ENCODE measurements at places on chromosomes 12 and 14.

DNA sequence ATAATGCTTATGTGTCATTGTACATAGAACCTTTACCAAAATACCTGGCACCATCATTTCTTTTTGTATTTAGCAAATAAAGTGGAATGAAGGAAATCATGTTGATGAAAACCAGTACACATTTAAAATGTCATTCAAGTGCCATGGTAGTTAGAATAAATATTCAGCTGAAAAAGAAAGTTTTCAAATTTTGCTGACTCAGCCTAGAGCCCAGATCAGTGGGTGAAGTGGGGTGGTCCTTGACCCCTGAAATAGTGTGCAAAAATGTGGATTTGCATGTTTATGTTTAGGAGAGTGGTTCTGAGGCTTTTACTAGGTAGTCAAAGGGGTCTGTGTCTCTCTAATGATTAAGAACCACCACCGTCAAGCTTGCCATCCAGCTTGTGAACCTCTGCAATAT, 418.7 kb downstream of the ETNK1 start:
- DNase-seq: no peak

DNA sequence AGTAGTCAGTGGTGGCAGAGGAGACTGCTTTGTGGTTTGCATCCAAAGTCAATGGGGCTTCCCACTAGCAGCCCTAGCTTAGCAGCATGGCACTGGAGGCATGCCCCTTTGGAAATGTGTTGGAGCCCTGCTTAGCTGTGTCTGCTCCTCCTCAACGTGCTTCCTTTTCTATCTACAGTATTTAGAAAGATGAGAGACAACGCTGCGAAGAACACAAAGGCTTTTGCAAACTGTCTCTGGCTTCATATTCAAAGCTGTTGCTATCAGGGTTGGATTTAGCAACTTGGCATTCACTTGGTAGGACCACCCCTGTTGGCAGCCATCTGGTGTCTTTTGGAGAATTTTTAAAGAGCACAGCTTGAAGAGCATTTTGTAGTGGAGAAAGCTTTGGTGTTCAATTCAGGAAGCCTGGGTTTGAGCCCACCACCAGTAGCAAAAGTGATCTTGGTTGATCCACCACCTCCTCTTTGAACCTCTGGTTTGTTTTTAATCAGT, 82.1 kb upstream of the CCDC196 start:
- DNase-seq: no peak

DNA sequence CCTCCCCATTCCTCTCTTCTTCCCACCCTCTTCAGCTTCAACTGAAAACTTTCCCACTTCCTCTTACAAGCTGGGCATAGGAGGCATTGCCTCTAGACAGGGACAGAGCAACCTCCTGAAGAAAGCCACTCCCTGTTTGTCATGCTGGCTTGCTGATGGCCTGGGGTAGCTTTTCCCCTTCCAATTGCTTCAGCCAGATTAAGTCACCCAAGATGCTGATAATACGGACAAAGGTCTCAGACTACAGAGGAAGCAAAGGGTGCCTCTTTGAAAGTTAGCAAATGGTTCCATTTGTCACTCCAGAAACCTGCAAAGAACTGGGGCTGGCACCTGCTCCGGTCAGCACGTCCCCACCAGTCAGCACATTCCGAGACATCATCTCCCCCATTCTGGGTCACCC, 6.0 kb downstream of the KRT2 start:
- DNase-seq: no peak

- peak; percentile 27 for DNase-seq
Observed at GRCh38 chr14:99872786-99873440, 79.7 kb downstream of the EML1 start.

GRCh38 chr14:94538070-94538740, 23.0 kb upstream of the SERPINA4 start:
- DNase-seq: peak; percentile 12

- no peak for DNase-seq
Observed at GRCh38 chr12:94111302-94111701, 37.1 kb upstream of the PLXNC1 start.

DNA sequence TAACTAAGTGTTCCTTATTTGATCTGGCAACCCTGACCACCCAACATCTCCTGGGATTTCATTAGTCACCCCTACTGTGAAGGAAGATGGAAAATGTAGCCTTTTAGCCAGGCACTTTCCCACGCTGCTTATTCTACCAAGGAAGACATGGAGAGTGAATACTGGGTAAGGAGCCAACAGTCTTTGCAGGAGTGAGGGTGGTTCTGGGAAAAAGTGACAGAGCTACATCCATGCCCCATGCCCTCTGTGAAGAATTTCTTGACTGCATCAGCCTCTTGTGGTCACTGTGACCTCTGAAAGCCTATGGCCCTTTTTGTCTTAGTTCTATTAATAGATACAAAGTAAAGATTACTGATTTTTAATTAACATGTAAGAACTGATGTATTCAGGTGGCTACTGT, 196.0 kb upstream of the EEA1 start:
- no peak for DNase-seq

DNA sequence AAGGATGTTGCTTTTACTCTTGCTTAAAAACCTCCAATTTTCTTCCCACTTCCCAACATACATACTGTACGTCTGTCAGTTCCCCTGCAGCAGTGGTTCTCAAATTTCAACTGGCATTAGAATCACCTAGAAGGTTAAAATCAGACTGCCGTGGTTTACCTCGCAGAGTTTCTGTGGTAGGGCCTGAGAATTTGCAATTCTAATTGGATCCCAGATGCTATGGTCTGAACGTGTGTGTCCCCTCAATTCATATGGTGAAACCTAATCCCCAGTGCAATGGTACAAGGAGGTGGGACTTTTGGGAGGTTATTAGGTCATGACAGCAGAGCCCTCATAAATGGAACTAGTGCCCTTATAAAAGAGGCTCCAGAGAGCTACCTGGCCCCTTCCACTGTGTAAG, 226.9 kb downstream of the CRADD start:
- no peak for DNase-seq

DNA sequence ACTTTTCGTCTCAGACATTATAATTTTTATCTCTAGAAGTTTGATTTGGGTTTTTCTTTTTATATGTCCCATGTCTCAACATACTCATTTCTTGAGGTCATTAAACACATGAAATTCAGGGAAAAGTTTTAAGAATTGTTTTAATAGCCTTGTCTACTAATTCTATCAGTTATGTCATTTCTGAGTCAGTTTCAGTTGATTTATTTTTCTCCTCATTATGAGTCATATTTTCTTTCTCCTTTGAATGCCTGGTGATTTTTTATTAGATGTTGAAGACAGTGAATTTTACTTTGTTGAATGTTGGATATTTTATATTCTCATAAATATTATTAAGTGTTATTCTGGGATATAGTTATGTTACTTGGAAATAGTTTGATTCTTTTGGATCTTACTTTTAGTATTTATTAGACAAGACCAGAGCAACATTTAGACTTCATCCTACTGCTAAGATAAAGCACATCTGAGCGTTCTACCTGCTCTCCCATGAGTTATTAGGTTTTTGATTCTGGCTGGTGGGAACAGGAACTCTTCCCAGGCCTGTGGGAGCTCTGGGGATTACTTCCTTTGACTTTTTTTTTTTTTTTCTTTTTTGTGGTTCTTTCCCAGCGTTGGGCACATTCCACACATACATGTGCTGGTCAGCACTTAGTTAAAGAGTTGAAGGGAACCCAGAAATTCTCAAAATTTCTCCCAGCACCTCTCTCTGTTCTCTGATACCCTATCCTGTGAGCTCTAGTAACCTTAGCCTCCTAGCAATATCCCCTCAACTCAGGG, 1157.7 kb downstream of the BCL11B start:
- no peak for DNase-seq

DNA sequence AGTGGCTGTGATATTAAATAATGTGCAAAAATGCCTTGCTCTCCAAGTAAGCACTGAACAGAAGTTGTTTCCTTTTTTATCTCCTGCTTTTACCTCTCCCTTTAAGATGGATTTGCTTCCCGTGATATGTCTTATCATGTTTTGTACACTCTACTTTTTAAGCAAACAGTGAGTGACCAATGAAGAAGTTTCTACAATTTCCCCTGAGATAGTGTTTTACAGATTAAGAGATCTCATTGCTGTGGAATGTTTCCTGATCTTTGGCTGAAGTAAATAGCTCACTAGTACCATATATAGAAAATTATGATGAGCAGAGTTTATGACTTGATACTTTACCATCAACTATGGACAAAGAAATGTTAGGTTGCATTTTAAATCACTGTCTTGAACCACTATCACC, 184.8 kb upstream of the PDE3A start:
- no peak for DNase-seq

DNA sequence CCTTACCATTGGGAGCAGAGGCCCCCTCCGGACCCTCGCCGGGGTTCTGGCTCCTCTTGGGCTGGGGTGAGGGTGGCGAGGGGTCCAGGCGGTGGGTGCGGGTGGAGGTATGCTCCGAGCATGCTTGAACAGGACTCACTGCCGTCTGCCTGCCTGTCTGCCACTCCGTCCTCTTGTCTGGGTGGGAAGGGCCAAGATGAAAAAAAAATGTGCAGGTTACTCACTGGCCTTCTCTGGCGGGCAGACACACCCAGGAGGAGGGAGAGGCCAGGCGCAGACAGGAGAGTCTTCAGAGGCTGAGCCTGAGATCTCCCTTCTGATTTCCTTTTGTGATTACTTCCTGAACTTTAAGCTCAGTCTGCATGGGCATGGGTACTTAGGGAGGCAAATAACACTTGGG, 76.1 kb downstream of the STON2 start:
- peak; percentile 83 for DNase-seq

DNA sequence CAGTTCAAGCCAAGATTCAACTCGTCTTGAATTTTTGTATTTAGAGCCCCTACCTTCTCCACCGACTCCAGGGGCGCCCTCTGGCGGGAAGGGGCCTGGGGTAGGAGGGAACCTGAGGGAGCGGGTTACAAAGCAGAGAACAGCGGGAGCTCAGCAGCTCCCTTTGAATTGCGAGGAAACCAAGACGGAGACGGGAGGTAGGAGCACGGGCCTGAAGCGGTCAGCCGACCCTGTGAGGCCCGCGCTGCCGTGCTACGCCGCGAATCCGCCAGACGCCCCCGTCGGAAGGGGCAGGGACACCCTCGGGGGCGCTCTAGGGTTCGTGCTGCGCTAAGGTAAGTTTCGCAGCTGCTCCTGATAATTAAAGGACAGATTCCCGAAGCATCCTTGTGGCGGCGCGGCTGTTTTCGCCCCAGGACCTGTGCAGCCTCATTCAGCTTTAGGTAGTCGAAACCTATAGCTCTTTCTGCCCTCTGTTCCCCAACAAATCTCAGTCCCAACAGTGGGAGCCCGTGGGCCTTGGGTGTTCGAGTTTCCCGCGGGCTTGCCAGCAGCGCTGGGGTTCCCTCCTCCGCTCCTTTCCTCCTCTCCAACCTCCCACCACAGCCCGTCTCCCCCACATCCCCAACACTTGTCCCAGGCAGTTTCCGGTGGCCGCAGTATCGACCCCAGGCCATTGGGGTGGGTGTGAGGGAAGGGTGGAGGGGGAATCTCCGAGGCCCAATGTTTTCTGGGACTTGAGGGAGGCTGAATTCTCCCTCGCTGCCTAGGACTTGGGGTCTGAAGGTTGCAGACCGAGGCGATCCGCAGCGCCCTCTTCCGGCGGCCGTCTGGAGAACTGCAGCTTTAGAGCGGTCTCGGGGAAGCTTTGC, 5.1 kb upstream of the NKX2-1 start:
- no peak for DNase-seq

- peak; percentile 23 for DNase-seq
Observed at GRCh38 chr12:750366-751191, 1.8 kb upstream of the WNK1 start.

DNA sequence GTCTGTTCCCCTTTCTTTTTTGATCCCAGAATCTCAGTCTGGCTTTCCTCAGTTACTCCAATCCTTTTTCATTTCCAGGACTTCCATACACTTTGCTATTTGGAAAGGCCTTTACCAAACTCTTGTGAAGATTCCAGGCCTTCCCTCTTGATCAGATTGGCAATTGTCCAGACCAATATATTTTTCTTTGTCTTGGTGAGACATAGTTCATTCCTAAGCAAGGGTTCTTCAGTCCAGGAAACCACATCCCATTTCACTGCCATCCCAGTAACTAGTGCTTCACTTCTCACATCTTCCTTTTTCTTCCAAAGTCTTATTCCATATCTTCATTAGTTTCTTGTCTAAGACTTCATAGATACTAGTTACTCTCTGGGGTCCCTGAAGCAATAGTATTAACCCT, 2.1 kb upstream of the PTPRQ start:
- no peak for DNase-seq

DNA sequence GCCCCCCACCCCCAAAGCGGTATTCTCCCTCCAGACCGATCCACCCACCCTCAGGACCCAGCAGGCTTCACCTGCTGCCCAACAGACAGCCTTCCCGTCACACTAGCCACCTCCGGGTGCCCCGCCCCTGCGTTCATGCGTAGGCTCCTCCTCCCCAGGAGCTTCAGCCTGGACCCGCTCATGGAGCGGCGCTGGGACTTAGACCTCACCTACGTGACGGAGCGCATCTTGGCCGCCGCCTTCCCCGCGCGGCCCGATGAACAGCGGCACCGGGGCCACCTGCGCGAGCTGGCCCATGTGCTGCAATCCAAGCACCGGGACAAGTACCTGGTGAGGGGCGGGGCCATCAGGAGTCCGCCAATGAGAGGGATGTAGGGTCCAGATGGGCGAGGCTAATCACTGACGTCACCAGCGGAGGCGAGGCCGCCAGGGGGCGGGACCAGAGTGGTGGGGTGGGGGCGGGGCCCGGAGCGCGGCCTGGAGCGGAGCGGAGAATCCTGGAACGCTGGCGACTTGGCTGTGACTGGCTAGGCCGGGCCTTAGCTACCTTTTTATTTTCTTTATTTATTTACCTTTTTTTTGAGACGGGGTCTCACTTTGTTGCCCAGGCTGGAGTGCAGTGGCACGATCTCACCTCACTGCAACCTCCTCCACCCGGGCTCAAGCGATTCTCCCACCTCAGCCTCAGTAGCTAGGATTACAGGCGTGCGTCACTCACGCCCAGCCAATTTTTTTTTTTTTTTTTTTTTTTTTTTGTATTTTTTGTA, 4.4 kb downstream of the TNS2 start:
- DNase-seq: peak; percentile 84
